Fibroblast of pulmonary artery (primary cell): ENCODE measurements at places on chromosomes 1 and 21.

DNA sequence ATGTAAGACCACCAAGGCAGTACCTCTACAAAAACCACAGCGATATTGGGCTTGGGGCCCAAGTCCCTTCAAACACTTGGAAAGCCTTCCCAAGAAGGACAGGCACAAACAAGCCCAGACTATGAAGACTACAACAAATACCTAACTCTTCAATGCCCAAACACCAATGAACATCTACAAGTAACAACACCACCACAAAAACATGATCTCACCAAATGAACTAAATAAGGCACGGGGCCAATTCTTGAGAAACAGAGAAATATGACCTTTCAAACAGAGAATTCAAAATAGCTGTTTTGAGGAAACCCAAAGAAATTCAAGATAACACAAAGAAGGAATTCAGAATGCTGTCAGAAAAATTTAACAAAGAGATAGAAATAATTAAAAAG lies 86.8 kb downstream of the COL24A1 start:
- DNase-seq = peak; percentile 73

- no peak for DNase-seq
Measured at GRCh38 chr1:26277719-26278118, 2.2 kb upstream of the SH3BGRL3 start.

GRCh38 chr21:36487641-36488307 lies 7.9 kb upstream of the CLDN14 start:
- peak; percentile 66 for DNase-seq

- DNase-seq = no peak
Measured at GRCh38 chr1:226332947-226333346, 24.0 kb upstream of the LIN9 start.

- no peak for DNase-seq
Measured at GRCh38 chr1:30274173-30274970, 449.0 kb downstream of the MATN1 start.

GRCh38 chr1:178539291-178539690 lies 26.4 kb downstream of the TEX35 start:
- no peak for DNase-seq

GRCh38 chr1:8941906-8942305 lies 3.8 kb upstream of the CA6 start:
- peak; percentile 84 for DNase-seq

GRCh38 chr1:12244078-12244477 lies 14.2 kb downstream of the VPS13D start:
- DNase-seq = peak; percentile 40

DNA sequence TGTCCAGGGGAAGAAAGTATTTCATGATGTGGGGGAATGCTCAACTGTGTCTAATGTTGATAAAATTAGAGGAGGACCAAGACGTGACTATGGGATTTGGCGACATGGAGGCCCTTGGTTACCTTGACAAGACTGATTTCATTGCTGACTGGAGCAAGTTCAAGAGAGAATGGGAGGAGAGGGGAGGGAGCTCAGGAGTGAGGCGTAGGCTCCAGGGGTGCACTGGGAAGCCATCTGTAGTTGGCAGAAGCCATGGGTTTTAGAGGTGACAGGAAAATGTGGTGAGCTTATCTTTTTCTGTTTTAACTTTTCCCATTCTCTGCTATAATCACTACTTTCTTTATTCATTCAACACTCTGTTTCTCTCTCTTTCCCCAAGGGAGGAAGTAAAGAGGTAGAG lies 15.8 kb downstream of the UBE4B start:
- DNase-seq = no peak

- peak; percentile 39 for DNase-seq
Measured at GRCh38 chr1:11806307-11806936, 431 bp downstream of the CLCN6 start.
